ENCODE measurements at places on chromosomes 6 and 20.

- DNase-seq = no peak
Measured at GRCh38 chr6:897528-898207, 204.7 kb upstream of the EXOC2 start.

DNA sequence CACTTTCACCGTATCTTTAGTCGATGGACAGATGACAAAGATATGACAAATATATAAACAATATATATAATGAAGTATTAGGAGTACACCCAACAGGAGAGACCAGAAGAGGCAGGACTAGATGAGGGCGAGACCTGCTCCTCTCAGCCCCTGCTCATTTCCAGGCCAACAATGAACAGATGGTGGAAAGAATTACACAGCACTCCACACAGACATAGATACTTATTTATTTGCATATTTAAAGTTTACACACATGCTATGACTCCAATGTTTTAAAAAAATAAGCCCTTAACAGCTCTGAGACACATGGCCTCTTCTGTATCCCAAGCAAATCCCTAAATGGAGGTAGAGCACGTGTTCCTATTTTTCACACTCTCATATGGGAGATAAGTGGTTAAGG is 10.4 kb downstream of the FAM210B start:
- DNase-seq = no peak

GRCh38 chr20:40966103-40966502 is 62.5 kb upstream of the TOP1 start:
- DNase-seq = no peak

GRCh38 chr20:63553251-63553932 is 567 bp upstream of the FNDC11 start:
- DNase-seq = peak; percentile 73

DNA sequence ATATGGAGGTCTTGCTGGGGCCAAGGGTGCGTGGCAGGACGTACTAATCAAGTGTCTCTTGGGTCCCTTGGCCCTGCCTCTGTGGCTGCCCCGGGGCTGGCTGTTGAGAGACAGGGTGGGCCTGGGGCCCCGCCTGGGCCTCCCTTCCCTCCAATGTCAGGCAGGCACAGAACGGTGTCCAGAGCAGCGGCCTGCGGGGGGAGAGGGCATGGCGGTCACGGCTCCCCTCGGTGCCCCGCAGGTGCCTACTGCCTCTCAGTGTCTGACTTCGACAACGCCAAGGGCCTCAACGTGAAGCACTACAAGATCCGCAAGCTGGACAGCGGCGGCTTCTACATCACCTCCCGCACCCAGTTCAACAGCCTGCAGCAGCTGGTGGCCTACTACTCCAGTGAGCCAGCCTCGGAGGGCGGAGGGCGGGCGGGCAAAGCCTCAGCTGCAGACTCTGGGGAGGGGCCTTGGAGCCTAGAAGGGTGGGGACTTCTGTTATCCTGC is 50.0 kb downstream of the SRC start:
- no peak for DNase-seq

DNA sequence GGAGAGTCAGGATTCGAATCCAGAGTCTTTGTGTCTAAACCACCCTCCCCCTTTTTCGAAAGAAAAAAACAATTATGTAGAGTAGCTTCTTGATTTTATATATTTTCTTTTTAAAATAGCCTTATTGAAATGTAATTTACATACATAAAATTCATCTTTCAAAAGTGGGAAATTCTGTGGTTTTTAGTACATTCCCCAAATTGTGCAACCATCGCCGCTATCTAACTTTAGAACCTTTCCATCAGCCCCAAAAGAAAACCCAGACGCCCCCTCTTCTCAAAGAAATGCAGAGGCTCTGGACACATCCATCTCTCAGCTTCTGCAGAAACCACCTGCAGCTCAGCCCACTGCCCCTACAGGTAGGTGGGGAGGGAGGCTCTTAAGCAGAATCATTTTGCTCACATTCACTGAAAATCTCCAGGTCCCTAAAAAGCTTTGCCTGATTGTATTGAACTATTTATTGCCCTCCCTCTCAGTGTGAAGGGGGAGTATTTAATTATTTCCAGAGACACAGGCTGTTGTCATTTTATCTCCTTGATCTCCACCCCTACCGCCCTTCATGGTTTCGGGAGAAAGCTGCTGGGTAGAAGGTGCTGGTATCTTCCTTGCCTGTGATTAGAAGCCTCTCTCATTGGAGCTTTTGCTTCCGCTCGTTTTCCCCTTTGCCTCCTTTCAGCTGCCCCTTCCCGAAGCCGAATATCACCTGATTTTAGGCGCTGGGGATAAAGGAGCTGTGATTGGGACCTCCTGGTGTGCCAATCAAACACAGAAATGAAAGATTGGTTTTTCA is 68.7 kb upstream of the KCNG1 start:
- DNase-seq = no peak

DNA sequence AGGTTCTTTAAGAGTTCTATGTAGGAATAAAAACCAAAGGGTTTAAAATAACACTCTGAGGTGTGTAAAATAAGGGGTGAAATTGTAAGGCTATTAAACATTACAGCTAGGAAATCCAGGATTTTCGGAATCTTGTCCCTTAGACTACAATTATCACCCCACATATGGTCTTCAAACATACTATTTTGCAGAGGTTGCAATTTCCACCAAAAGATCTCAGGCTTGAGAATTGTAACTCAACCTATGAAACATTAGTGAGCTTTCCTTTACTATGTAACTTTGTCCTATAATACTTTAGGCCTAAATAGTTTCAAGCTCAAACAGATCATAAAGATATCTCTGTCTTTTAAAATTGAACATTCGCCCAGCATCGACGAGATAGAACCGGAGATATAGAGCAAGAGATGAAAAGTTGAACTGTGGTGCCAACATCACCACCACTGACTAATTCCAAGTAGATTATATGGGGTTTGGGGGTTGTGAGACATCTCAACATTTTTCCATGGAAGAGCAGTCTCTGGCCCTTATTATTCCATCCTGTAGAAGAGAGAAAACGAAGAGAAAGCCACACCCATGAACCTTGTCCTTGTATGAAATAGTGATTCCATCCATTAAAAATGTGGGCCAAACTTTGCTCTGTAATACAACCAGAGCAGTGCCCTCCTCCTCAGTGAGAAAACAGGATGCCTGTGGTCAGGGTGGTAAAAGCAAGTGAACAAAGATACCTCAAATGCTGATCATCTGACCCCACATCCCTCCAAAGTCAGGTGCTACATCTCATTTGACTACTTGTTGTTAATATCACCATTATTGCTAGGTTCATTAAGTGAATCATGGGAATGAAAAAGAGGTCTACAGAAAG is 284.5 kb upstream of the GJE1 start:
- DNase-seq = peak; percentile 1

- no peak for DNase-seq
Measured at GRCh38 chr6:131336596-131336995, 201.3 kb downstream of the AKAP7 start.

- no peak for DNase-seq
Measured at GRCh38 chr20:41508335-41508734, 109.8 kb downstream of the CHD6 start.

DNA sequence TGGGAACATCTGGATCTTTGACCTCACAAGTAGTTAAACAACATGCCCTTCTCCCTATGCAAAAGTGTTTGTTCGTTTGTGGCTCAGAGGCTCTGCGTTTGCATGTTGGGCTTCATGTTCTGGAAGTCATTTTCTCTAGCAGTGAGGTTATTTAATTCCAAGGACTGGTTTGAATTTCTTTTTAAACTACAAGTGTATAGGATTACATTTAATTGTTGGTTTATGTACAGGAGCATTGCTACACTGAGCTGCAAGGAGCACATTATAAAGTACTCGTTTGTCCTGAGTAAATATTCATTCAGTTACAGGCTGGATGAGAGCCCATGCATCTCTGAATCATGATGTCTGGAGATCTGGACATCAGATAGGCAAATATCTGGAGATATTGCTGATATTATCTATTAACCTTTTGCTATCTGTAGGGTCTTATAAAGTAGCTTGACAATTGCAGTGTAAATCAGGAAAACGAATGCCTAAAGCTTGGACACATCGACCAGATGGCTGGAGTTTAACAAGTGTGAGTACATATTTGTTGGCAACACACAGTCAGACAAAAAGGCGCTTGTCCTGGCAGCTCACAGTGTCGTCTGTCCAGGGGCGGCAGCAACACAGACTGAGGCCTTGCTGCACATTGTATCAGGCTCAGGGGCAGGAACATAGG is 84.6 kb downstream of the PDE7B start:
- no peak for DNase-seq

DNA sequence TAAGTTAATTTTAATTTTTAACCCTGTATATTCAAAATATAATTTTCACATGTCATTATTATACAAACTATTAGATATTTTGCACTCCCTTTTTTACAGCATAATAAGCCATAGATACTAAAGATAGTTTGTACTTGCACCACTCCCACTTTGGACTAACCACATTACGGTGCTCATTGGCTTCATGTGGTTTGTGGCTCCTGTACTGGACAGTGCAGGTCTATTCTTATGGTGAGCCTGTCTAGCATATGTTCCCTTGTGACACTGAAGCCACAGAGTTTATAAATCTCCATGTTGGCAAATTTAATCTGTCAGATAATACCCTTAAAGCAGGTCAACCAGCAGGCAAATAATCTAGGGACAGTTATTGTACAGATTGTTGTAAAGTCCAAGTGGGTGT is 354.4 kb upstream of the KCNQ5 start:
- DNase-seq = no peak
